Fibroblast of pulmonary artery (primary cell): ENCODE measurements at places on chromosomes 3 and 15.
A peak's percentile ranks its signal among the peaks of the same experiment; 100 is the strongest.

GRCh38 chr15:66462627-66463026 lies 34.9 kb downstream of the SNAPC5 start:
- no peak for DNase-seq

- peak; percentile 73 for DNase-seq
Observed at GRCh38 chr3:122794779-122795673, at the start of gene SLC49A4. Gene SLC49A4, plus strand, starts transcription at chr3:122795069. Its CDS starts 124 bp downstream, at chr3:122795193.

GRCh38 chr3:157335233-157336076 lies 101.2 kb upstream of the PTX3 start:
- peak; percentile 83 for DNase-seq

DNA sequence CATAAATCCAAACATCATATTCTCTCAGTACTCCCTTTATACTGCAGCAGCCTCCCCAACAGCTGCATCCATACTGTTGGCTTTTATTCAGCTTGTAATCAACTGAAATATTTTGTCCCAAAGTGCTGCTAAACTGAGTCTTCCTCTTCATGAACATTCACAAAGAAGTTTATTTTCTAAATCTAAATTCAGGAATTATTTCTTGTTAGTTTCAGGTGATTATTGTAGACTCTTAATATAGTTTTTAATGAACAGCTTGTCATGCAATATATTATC lies 269.3 kb upstream of the UBE2E2 start:
- no peak for DNase-seq
